ENCODE measurements at places on chromosomes 2 and 18. TPM values are rescaled to one million over a fixed set of nuclear protein-coding genes. Genes with fewer than 3 reads are reported as not detected.

- peak; percentile 91 for DNase-seq
Observed at GRCh38 chr2:227717687-227718567, at the start of gene SLC19A3. TSS of gene SLC19A3 (minus strand) at chr2:227718028. CDS start at chr2:227702318, 15,710 bp downstream.

DNA sequence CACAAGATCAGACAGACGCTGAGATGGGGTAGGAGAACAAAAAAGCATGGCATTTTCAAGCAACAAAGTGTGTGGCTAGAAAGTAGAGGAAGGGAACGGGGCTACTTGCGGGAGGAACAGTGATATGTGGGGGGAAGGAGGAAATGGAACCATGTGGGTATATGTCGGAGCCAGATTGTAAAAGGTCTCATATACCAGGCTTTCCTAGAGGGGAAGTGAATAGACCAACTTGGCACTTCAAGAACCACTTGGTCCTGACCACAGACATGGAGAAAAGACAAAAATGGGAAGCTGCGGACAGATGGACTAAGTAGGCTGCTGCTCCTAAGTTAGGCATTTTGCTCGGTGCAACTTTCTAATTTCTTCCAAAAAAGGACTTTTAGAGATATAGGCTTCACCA, 196.0 kb downstream of the DCC start:
- DNase-seq, result no peak

DNA sequence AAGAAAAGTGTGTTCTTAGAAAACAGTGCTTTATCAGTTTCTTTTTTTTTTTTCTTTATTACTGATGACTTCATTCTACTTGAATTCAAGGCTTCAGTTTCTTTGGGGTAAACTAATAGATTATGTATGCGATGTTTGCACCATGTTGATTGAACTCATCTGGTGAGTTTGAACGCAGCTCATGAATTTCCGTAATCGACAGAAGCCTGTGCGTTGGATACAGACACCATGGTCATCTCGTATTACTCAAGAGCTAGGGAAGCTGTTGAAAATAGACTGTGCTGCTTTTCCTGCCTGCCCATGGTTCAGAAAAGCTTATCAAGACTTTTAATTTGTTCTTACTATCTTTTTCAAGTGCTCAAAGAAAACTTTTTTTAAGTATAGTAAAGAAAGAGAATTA, 185.5 kb upstream of the NRP2 start:
- DNase-seq, result no peak

- peak; percentile 41 for DNase-seq
Observed at GRCh38 chr2:232521959-232522622, 1.9 kb downstream of the PRSS56 start.

DNA sequence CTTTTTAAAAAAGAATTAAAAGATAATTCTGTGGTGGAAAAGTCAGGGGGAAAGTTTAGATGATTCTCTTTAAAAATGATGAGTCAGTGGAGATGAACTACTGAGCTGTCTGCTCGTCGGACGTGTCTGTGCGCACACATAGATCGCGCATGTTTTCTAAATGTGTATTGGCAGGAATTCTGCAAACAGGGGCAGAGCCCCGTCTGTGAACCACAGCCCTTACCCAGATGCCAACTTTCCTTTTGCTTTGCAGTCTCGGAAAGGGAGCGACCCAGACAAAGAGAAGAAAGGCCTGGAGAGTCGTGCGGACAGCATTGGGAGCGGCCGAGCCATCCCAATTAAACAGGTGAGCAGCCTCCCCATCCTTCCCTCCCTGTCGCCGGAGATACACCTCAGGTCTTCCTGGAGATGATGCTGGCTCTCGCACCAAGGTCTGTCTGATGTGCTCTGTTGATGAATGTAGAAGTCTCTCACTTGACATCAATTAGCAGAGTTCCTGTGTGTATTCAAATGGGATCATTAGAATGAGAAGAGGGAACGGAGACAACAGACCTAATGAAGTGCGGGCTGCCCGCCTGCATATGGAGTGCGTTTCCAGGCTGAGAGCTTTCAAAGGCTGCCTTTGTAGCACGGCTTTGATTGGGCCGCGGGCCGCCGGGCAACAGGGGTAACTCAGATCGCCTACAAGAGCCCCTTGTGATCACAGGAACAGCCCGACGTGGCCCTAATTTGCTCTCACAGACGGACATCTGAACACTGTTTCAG, 313.3 kb downstream of the AGAP1 start:
- no peak for DNase-seq

DNA sequence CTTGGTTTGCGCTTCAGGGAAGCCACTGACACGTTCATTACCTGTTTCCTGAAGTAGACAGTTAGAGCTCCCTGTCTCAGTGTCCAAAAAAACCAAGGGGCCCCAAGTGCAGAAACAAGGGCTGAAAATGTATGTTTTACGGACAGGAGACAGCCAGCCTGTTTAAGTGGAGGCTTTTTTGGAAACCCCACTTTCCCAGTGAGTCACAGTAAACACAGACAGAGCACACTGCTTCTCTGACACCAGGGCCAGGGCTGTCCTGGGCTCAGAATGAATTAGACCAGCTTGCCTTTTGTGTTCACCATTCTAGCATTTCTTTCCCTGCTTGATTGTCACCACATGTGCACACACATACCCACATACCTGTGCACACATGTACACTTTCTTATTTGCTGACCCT, 128.6 kb downstream of the SH3RF3 start:
- DNase-seq, result no peak

DNA sequence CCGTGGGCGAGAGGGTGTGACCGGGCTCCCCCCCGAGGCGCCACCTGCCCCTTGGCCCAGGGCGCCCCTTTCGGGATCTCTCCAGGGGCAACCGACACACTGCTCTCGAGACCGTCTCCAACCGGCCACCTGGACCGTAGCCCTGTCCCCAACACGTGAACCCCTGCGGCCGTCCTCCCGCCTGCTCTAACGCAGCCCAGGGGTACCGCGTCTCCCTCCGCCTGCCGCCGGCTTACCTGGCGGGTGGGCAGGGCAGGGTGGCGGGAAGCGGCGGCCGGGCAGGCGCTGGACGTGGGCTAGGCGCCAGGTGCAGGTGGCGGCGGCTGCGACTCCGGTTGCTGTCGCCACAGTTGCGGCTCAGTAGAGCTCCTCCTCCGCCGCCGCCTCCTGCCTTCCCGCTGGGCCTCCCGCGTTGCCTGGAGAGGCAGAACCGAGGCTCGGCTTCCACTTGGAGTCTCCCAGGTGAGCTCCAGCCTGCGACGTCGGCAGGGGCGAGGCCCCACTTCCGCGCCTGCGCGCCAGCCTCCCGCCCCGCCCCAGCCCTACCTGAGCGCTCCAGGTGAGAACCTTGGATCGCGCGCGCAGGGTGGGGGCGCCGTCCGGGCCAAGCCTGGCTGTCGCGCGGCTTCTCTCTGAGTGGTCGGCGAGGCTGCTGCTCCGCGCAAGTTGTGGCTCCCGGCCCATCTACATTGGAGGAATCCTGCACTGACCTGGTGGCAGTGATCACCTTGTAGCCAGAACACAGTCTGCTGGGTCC, at the start of gene GALNT3:
Gene GALNT3 (minus strand): TSS at position 469 of the 757 bp plus-strand sequence. CDS start 23,547 bp downstream, outside the sequence.
- DNase-seq, result no peak

- no peak for DNase-seq
Observed at GRCh38 chr2:59930430-59930829, 623.0 kb downstream of the BCL11A start.

DNA sequence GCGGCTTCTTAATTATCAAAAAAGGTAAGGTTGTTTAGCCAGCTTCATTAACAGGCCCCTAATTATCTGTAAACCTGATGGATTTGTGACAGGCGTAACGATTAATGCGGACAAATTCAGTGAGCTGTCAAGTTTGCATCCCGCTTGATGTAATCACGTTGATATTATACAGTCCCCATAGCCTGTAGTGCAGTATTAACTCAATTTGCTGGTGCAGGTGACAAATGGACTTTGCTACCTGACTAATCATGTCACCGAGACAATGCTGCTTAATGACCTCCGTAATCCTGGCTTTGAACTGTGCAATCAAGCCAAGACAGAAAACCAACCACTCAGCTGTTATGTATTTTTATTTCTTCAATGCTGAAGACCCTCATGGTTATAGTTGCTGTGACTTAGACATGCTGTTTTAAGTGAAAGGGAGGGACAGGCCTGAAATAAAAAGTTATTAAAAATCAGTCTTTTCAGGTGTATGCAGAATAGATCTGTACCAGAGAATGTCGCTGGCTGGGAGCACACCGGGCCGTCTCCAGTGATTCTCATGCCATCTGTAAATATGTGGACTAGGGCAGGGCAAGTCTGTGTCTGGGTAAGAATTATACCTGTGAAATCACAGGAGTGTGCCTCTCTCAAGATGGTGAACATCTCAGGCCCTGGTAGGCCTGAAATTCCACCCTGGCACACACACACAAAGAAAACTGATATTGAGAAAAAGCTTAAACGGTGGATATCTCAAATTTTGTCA, 4.3 kb downstream of the TSHZ1 start:
- no peak for DNase-seq

GRCh38 chr18:28163201-28163775, 13.6 kb downstream of the CDH2 start:
- no peak for DNase-seq

DNA sequence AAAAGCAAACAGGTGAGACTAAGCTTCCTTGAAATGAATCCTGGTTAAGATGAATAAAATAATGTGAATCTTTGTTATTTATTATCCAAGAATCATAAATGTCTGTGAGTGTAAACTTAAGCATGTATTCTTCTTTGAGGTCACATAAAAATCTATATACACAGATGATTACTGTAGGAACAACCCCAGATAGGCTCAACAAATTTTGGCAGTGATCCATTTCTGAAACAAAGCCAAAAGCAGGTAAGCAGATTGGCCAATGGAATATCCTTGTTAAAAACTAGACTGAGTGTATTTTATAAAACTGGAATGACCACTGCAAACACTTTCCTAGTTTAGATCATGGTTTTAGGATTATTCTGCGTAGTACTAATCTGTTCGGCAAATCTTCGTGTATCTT, 11.3 kb downstream of the SCYGR5 start:
- no peak for DNase-seq

DNA sequence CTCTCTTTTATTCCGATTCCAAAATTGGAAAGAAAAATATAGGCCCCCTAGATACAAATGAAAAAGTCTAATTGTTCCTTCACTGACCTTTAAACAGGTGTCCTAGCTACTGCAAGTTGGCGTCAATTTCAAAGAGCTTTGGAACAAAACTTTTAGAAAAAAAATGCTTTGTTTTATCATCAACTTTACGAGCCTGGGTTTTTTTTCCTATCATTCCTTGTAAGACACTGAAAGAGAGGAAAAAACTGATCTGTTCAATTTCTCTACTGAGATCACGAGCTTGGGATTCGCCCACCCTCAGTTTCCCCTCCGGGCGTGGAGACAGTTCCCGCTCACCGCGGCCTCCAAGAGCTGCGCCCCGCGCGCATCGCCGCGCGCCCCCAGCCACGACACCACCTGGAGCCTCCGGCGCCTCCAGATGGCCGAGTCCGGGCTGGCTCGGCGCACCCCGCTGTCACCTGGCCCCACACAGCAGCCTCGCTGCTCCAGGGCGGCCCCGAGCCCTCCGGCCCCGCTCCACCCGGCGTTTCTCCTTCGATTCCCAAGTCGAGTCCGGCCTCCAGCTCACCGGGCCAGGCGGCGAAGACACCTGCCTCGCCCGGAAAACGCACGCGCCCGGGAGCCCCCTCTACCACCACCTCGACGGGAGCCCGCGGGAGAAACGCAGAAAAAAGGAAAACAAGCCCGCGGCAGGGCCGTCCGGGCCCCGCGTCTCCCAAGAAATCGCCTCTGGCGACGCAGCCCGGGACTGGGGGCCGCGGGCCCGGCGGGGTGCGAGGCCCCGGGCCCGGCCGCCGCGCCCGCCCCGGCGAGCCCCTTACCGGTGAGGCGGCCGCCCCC, 656 bp downstream of the TBC1D8 start:
- DNase-seq, result no peak

DNA sequence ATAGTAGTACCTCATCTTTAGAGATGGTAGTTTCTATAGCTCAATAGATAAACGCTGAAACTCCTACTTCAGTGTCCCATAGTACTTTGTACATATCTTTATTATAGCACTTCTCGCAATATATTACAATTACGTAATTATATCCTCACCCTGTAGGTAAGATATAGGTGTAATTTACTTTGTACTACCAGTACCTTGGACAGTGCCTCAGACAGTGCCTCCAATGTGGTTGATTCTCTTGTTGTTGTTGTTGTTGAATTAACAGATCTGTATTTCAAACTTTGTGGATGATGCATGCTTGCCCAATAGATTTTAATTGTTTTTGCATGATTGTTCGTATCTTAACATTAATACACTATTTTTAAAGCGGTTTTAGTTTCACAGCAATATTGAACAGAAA, 188.6 kb downstream of the ARL6IP6 start:
- DNase-seq, result no peak

DNA sequence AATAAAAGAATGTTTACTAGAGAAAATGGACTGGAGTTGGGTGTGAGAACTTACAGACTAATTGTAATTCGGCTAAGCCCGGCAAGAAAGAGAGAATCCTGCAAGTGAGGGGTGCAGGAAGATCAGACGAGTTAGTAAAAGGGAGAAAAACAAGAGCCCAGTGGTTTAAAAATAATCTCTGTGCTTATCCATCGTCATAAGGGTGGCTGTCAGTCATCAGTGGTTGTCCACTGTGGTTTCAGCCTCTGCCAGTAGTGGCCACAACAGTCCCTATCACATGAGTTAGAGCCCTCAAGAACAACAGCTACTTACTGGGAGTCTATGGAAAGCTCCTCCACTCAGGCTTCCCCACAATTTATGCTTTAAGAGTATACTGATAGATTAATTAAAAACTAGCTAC, 239.8 kb downstream of the SETBP1 start:
- DNase-seq, result no peak

- DNase-seq, result no peak
Observed at GRCh38 chr2:218755198-218755566, 26.8 kb upstream of the CYP27A1 start.

Gene DPP10
- 0.48 TPM for total RNA-seq

Gene ASTL
- not detected for total RNA-seq

Gene TRIM43
- total RNA-seq, result not detected

Gene FBXO41
- 2.3 TPM for total RNA-seq

Gene HOXD12
- total RNA-seq, result not detected

Gene RIT2
- not detected for total RNA-seq

Gene ASB18
- not detected for total RNA-seq

Gene FBXO15
- 0.50 TPM for total RNA-seq

Gene IMPACT
- total RNA-seq, result 22.7 TPM
